ENCODE measurements at places on chromosomes 2 and 18. TPM values are rescaled to one million over a fixed set of nuclear protein-coding genes. Genes with fewer than 3 reads are reported as not detected.

Gene IL1A
- 0.90 TPM for total RNA-seq

GRCh38 chr2:85861180-85861579 lies 27.6 kb downstream of the ST3GAL5 start:
- DNase-seq = no peak

DNA sequence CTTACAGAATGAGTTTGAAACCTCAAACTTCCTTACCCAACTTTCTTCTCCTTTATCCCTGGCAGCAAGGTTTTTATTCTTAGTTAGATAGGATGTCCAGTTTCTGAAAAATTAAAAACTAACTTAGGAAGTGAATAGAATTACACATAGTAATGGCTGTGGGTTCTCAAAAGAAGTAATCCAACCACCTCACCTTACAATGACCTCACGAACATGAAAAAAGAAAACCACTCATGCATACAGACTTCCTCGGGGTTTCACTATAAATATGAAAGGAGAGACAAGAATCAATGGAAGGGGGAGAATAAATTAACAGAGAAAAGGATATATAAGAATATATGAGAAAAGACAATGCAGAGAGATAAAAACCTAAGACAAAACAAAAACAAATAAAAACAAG lies 1044.3 kb upstream of the KLHL29 start:
- DNase-seq = no peak

Gene CPS1
- total RNA-seq = 35.7 TPM

DNA sequence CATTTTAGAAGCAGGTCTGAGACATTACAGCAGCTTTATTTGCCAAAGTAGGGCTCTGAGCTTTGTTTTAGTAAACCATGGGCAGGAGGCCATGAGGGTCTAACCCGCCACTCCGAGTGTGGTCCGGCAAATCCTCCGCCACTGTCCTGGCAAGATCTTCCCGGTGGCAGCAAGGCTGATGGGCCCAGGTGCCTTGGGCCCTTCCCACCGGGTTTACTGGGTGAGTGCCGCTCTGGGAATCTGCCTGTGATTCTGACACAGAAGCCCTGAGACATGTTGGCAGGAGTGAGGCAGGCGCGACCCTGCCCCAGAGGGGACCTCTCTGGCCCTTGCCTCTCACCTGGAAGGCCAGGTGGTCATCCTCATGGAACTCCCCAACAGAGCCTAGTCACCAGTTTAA lies 29.9 kb downstream of the MTERF4 start:
- no peak for DNase-seq

Gene SH3RF3
- 8.4 TPM for total RNA-seq

DNA sequence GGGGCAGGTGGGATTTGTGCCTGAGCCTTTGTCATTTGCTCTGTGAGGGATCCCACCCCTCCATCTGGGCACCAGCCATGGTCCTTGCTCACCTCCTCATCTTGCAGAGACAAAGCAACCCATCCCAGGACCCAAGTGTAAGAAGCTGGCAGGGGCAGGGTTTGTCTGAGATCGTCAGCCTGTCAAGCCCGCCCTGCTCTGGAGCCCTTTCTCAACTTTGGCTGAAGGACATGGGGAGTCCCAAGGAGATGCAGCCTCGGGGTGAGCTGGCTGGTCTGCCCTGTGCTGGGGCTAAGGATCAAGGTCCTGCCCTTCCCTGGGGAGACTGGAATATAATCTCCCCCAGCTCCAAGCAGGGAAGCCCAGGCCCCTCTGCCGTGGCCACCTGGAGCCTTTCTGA lies 86.0 kb downstream of the CAPN13 start:
- DNase-seq = no peak

DNA sequence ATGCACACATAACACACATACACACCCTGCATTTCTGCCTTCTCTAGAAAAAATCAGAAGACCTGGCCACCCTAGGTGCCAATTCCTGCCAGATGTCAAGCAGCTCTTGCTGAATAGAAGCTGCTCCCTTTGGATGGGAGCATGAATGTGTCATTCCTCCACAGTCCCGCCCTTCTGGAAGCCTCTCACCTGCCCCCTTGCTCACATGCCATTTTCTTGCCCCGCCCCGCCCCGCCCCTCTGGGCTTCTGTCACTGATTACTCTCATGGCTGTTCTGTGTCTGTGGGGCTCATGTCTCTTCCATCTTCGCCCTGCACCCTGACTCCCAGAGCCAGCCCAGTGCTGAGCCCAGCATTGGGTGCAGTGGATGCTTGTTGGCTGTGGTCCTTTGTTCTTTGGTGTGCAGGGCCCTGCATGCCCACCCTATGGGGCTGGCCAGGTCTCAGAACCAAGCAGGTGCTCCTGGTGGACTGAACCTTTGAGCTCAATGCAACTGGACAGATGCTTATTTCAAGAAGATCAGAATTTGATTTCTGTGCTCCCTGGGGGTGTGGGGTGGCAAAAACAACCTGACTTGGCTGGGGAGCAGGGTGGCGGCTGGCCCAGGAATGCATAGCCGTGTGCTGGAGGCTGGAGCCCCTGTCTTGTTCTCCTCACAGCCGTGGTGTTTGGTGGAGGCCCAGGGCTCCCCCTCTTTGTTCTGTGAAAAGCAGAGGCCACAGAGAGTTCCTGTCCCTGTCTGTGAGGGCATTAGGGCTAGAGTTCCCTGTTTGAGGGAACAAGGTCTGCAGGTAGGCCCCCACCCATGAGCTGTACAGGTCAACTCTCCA lies 140.6 kb upstream of the GLI2 start:
- DNase-seq = no peak

Gene CYP27A1
- total RNA-seq = 10.5 TPM
